Activated naive CD4-positive, alpha-beta T cell treated with anti-CD3 and anti-CD28 coated beads for 36 hours (primary cell): ENCODE measurements at places on chromosomes 11 and 22. TPM values are rescaled to one million over a fixed set of nuclear protein-coding genes. Genes with fewer than 3 reads are reported as not detected.
A peak's percentile ranks its signal among the peaks of the same experiment; 100 is the strongest.

DNA sequence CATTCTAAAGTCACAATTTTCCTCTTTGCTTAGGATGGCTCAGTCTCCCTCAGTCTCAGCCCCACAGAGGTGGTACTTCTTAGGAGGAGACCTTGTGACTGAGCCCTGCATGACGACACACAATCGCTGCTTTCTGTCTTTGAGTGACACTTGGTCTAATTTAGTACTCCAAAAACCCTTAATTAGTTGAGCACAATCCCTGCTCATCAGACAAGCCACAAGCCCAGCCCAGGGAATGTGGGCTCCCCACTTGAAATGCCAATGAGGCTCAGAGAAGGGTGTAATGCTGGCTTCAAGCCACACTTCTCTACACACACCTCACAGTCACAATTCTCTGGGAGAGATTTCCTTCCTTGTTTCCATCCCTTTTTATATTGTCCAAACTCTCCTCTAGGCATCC is 101.8 kb downstream of the FEZ1 start:
- no peak for DNase-seq

GRCh38 chr11:127133061-127133460 is 132.5 kb upstream of the KIRREL3 start:
- no peak for DNase-seq

GRCh38 chr22:19803736-19804267 is 43.2 kb downstream of the TBX1 start:
- no peak for DNase-seq

- DNase-seq = peak; percentile 65
These were observed 41.3 kb downstream of the LRRC32 start for GRCh38 chr11:76629116-76629852.

- DNase-seq = peak; percentile 82
These were observed 57.1 kb downstream of the PARVB start for GRCh38 chr22:44080936-44081861.

DNA sequence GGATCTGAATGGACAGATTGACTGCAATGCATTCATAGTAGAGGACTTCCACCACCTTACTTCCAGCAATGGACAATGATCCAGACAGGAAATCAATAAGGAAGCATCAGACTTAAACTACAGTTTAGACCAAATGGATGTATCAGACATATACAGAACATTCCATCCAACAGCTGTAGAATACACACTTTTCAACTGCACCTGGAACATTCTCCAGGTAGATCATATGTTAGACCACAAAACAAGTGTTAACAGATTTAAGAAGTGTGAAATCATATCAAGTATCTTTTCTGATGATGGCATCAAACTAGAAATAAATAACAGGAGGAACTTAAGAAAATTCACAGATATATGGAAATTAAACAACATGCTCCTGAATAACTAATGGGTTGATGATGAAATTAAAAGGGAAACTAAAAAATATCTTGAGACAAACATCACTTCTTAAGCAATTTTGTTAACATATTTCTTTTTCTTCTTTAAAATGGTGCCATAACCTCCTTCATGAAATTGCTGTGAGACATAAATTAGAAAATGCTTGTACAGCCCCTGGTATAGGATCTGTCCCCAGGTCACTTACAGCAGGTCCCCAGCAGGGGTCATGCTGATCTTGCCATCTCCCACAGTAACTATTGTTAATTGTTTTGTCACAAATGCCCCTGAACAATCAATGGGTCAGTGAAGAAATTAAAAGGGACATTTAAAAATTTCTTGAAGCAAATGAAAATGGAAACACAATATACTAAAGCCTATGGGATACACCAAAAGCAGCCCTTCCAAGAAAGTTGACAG is 100.0 kb upstream of the OR4B1 start:
- peak; percentile 27 for DNase-seq

GRCh38 chr11:33575311-33575710 is 125.3 kb downstream of the C11orf91 start:
- no peak for DNase-seq

DNA sequence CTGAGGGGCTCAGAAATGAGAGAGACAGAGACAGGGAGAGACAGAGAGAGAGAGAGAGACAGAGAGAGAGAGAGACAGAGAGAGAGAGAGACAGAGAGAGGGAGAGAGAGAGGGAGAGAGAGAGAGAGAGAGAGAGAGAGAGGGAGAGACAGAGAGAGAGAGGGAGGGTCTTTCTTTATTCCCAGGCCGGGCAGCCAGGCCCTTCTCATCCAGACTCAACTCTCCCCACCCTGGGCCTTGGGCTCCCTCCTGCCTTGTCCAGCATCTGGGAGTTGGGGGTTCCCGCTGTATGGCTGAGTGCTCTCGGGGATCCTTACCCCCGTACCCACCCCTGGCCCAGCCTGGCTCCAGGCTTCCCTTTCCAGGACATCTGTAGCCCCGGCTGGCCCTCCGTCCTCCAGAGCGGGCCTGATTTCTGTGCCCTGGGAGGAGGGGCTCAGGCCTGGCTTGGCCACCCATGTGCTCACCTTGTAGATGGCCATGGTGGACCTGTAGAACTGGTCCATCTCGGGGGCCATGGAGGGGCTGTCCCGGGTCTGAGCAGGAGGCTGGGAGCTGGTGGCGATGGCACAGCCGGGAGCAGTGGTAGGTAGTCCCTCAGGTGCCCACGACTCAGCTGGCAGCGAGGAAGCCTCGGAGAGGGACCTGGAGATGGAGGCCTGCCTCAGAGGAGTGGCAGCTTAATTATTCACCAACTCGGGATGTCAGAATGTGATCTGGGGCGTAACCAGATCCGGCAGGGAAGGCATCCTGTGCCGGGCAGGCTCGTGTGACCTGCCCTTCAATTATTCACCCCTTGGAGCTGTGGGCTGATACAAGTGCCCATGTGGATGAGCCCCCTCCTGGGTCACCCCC is at the start of gene BAIAP2L2:
Gene BAIAP2L2 (minus strand): TSS at position 677 of the 855 bp plus-strand sequence. CDS start 159 bp downstream, at position 518.
- DNase-seq = no peak

- no peak for DNase-seq
These were observed 126.3 kb downstream of the RRAS2 start for GRCh38 chr11:14232652-14233051.

GRCh38 chr11:34844463-34845112 is 71.6 kb downstream of the APIP start:
- no peak for DNase-seq

DNA sequence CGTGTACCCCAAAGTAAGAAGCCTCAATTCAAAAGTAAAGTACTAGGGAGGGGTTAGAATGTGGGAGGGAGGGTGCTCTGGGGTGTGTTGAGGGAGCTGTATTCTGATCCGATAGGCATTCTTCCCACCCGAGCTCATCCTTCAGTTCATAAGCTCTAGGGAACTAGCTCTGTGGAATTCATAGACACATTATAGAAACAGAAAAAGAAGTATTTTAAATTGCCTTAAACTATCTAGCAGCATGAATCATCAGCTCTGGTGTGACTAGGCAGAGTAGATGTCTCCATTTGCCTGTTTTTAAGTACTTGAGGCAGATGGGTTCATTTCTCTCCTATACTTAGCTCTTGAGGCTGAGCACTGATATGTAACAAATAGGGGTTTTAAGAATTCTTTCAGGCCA is 7.3 kb upstream of the SGSM3 start:
- no peak for DNase-seq

- no peak for DNase-seq
These were observed 36.8 kb downstream of the CELF1 start for GRCh38 chr11:47516155-47516554.

- DNase-seq = no peak
These were observed 6.8 kb downstream of the OR51B2 start for GRCh38 chr11:5317292-5317691.

DNA sequence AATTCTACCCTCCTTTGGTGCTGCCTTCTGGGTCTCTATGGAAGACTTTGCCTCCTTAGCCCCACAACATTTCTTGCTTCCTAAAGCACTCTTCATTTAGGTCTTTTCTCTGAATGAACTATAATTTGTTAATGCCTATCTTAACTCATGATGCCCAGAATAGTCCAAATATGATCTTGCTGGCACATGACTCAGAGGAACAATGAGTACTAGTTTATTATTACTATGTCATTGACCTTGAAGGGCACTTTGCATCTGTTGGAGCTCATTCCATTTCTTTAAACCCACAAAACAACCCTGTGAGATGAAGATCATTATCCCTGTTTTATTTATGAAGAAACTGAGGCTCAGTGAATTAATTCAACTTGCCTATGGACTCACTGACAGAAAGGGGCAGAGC is 320.2 kb upstream of the PLET1 start:
- DNase-seq = no peak

DNA sequence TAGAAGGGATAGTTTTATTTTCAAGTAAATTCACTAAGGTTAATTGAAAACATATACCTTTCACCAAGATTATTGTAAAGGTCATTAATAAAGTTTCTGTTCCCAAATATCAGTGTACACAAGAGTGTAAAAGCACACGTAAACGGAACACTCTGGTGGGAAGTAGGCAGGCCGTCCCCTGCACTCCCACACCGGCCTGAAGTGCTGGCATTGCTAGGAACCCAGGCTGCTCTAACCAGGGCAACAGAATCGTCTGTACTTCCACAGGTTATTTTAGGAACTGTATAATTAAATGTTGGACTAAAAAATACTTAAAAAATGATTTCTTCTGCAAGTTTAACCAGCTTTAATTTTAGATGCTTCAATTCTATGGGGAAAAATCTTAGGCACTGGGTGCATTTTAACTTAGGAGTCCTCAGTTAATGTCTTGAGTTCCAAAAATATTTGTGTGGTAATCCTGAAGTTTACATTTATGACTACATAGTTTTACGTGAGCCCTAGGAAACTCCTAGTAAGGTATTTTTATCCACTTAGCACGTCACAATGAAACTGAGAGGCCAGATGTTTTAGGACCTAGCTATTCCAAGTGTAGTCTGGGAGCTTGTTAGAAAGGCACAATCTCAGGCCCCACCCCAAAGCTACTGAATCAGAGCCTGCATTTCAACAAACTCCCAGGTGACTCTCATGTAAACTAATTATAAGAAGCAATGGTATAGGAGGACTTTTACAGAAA is 31.2 kb downstream of the KMT5B start:
- DNase-seq = no peak

DNA sequence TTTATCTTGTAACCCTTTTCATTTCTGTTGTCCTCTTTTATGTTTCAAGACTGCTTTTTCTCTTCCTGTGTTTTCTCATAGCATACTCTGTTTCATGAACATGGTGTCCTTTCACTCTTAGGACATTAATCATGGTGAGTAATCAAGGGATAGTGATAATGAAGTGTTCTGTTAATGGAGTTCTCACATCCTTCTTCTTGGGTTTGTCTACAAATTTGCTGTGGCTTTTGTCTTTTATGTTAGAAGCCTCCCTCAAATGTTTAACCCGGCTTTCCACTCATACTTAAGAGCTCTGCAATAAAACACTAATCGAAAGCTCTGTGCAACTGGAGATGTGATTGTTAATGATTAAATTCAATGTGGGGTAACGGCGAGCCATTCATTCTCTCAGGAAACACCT is 593.6 kb downstream of the NELL1 start:
- no peak for DNase-seq

GRCh38 chr11:78427615-78428265 is 10.1 kb upstream of the GAB2 start:
- peak; percentile 28 for DNase-seq

GRCh38 chr11:45374653-45375059 is 88.5 kb upstream of the SYT13 start:
- no peak for DNase-seq

- DNase-seq = no peak
These were observed 21.3 kb downstream of the CBX7 start for GRCh38 chr22:39130892-39131855.

- DNase-seq = no peak
These were observed 9.6 kb downstream of the NEAT1 start for GRCh38 chr11:65432100-65432650.

GRCh38 chr11:123381817-123382554 is 48.1 kb upstream of the GRAMD1B start:
- peak; percentile 85 for DNase-seq

GRCh38 chr22:50406416-50407170 is 63.5 kb downstream of the PPP6R2 start:
- no peak for DNase-seq

- no peak for DNase-seq
These were observed 62.7 kb upstream of the LINC01488 start for GRCh38 chr11:69418576-69419296.

DNA sequence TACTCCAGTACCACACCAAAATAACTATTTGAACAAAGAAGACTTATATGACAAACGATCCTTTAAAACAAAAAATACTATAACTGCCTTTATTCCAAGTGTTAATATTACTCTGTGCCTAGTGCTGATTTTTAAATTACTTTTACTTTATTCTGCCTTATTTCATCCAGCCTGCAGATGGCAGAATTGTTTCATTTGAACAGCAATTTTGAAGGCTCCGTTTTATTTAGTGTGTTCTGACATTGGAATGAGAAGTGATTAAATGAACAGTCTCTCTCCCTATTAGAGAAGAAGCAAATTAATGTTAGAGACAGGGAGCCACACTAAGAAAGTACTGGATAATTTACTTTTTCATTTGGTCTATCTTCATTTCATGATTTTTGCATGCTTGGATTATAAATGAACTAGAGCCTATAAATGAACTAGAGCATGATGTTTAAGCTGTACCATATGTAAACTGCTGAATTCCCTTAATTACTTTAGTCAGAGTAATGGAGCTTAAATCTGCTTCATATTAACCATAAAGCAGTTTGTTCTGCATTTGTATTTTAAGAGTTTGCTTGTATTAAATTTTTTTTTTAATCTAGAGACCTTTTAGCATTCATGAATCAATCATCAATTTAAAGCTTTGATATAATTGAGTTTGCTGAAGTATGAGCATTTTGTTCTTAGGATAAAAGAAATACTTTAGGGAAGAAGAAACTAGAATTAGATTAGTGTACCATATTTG is 9.8 kb downstream of the PDHX start:
- peak; percentile 22 for DNase-seq

- no peak for DNase-seq
These were observed 154.1 kb upstream of the POU2AF2 start for GRCh38 chr11:111091321-111091938.

Gene RRM1
- total RNA-seq = 296 TPM

Gene EXPH5
- total RNA-seq = 3.3 TPM

Gene AMBRA1
- total RNA-seq = 23.1 TPM

Gene OOSP4A
- total RNA-seq = not detected

Gene GLYAT
- not detected for total RNA-seq

Gene MUC15
- total RNA-seq = not detected

Gene BAIAP2L2
- total RNA-seq = 1.2 TPM

Gene H19
- not detected for total RNA-seq

Gene CDC45
- 86.3 TPM for total RNA-seq

Gene FAM168A
- total RNA-seq = 11.9 TPM

Gene PCSK7
- total RNA-seq = 97.9 TPM

Gene CHADL
- 0.17 TPM for total RNA-seq

Gene KMT2A
- 68.4 TPM for total RNA-seq

Gene MEI1
- 28.8 TPM for total RNA-seq

Gene CLDN5
- total RNA-seq = not detected

Gene PRODH
- total RNA-seq = 0.12 TPM

Gene LMNTD2
- 5.2 TPM for total RNA-seq

Gene CASP5
- not detected for total RNA-seq
